ENCODE measurements at places on chromosomes 13 and 19.

DNA sequence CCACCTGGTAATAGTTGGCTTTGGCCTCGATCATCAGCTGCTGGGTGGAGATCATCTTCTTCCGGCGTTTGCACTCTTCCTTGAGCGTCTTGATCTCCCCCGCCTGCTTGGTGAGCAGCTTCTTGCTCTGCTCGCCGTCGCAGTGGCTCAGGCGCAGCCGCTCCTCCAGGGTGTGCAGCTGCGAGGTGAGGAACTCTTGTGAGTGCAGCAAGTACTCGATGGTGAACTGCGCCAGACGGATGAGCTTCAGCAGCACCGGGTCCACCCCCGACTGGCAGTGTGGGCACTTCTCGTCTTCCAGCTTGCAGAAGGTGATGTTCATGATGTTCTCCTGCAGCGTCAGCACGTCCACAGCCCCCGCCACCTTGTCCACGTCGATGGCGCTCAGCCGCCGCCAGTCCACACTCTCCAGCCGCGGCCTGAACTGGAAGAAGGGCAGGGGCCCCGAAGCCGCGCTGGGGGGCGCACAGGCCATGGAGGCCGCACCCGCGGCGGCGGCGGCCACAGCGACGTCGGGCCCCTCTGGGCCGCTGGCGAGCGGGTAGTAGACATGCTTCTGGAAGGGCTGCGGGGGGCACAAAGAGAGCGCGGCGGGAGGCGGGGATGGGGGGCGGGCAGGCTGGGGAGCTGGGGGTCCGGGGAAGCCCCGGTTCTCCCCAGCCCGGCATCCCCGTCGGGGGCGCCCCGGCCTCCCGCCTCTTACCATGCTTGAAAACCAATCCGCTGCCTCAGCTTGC, 3.0 kb downstream of the DZIP1 start:
- peak overlapping the region; percentile 41 for H3K4me3 ChIP-seq
- peaks cover 10% of the 10 kb centered on the region for H3K4me1 ChIP-seq
- no peaks in the 10 kb centered on the region for H3K36me3 ChIP-seq
- no peak for DNase-seq
- no peaks in the 10 kb centered on the region for H3K27me3 ChIP-seq

- no peak overlapping the region for H3K27ac ChIP-seq
- H3K36me3 ChIP-seq = no peaks in the 10 kb centered on the region
- H3K4me3 ChIP-seq = no peak overlapping the region
- H3K27me3 ChIP-seq = no peaks in the 10 kb centered on the region
- H3K4me1 ChIP-seq = no peaks in the 10 kb centered on the region
Observed at GRCh38 chr13:76481738-76482137, 404.5 kb downstream of the KCTD12 start.

- no peak overlapping the region for H3K4me3 ChIP-seq
- H3K4me1 ChIP-seq = no peaks in the 10 kb centered on the region
Observed at GRCh38 chr13:105952233-105952972, 583.1 kb downstream of the EFNB2 start.

- H3K4me1 ChIP-seq = no peaks in the 10 kb centered on the region
- H3K27ac ChIP-seq = no peak overlapping the region
- H3K27me3 ChIP-seq = no peaks in the 10 kb centered on the region
- no peak for DNase-seq
Observed at GRCh38 chr19:28424077-28424476, 788.9 kb downstream of the UQCRFS1 start.

DNA sequence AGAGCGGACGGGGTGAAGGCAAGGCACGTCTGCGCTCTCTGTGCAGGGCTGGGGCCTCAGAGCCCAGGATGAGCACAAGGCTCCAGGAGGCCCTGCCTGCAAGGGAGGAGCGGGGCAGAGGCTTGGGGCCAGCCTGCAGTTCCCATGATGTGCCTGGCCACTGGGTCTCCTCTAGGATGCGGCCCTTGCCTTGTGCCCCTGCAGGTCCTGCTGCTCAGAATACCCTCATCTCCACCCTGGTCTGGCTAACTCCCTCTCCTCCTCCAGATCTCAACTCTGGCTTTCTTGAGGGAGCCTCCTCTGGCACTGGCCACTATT, 27.8 kb downstream of the ELAVL1 start:
- no peak overlapping the region for H3K27ac ChIP-seq
- H3K27me3 ChIP-seq = no peaks in the 10 kb centered on the region
- peaks cover 16% of the 10 kb centered on the region for H3K4me1 ChIP-seq
- H3K36me3 ChIP-seq = peaks cover 34% of the 10 kb centered on the region

GRCh38 chr13:94129490-94129894, 350.0 kb downstream of the DCT start:
- no peaks in the 10 kb centered on the region for H3K27me3 ChIP-seq
- H3K4me3 ChIP-seq = no peak overlapping the region
- H3K36me3 ChIP-seq = no peaks in the 10 kb centered on the region
- no peaks in the 10 kb centered on the region for H3K4me1 ChIP-seq
- no peak for DNase-seq

GRCh38 chr19:33470686-33471085, 50.9 kb downstream of the PEPD start:
- H3K36me3 ChIP-seq = no peaks in the 10 kb centered on the region
- no peaks in the 10 kb centered on the region for H3K4me1 ChIP-seq

DNA sequence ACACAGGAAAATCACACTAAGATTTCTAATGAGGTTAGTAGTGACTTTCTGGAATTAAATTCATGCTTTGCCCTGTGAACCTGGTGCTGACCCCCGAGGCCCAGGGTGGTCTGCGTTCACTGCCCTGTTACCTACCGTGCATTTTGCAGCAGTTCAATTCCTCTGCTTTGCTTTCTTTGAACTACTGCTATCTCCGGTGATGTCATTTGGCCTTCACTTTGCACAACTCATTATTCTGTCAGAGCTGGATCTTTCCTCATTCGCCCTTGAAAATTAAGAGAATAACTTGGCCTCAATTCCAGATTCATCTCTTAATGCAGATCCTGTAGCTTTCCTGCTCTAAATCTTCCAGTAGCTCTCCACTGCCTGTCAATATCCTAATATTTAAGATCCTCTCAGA, 8.8 kb upstream of the LRRC63 start:
- H3K36me3 ChIP-seq = no peaks in the 10 kb centered on the region
- no peaks in the 10 kb centered on the region for H3K27me3 ChIP-seq
- no peak overlapping the region for H3K4me3 ChIP-seq
- peaks cover 4% of the 10 kb centered on the region for H3K4me1 ChIP-seq
- H3K27ac ChIP-seq = no peak overlapping the region

DNA sequence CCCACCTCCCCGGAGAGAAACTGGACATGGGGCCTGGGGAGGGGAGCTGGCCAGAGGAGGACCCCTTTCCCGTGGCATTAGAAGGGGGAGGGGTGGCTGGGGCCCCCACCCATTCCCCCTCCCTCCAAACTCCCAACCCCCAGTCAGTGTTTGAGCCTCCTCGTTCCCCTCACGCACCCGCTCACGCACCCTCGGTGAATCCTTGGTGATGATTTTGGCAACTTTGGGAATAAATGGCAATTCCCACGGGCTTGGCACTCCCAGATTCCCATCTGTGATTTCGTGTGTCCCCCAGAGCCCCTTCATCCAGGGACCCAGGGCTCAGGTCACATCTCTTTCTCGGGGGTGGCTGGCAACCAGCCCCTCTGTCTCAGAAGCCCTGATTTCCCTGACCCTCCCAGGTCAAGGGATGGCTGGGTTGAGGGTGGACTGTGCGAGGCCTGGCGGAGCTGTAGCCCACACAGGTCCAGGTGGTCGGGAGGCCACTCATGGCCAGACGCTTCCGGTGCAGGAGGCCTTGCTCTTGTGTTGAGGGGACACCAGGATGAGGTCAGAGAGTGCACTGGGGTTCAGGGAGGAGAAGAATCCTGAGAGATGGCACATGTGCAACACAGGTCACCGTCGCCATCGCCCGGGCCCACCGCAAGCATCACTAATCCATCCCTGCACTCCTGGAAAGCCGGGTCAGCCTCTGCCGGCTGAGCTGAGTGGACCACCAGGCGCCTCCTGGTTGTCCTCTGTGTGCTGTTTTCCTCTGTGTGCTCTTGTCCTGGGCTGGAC, 20.7 kb downstream of the EPN1 start:
- no peaks in the 10 kb centered on the region for H3K27me3 ChIP-seq
- H3K4me3 ChIP-seq = no peak overlapping the region
- H3K27ac ChIP-seq = no peak overlapping the region

GRCh38 chr19:37959665-37960114, 52.7 kb downstream of the SIPA1L3 start:
- no peaks in the 10 kb centered on the region for H3K27me3 ChIP-seq
- H3K4me1 ChIP-seq = peaks cover 4% of the 10 kb centered on the region
- no peak overlapping the region for H3K4me3 ChIP-seq
- no peak overlapping the region for H3K27ac ChIP-seq

DNA sequence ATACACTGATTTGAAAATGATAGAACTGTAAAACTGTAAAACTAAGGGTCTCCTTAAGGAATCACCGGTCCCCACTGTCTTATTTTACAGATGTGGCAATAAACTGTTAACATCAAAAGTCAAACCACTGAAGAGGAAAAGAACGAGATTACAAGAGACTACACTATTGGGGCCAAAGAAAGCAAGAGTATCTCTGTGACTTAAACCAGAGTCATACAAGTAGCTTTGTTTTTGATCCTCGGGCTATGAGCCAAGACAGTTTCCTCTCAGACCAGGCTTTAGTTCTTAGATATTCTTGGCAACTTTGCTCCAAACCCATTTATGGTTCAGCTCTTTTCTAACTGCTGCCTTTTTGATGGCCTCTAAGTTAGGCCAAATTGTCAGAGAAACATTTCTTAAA, 113.8 kb downstream of the TBC1D4 start:
- H3K27me3 ChIP-seq = no peaks in the 10 kb centered on the region
- no peak overlapping the region for H3K4me3 ChIP-seq
- peak overlapping the region; percentile 22 for H3K27ac ChIP-seq

DNA sequence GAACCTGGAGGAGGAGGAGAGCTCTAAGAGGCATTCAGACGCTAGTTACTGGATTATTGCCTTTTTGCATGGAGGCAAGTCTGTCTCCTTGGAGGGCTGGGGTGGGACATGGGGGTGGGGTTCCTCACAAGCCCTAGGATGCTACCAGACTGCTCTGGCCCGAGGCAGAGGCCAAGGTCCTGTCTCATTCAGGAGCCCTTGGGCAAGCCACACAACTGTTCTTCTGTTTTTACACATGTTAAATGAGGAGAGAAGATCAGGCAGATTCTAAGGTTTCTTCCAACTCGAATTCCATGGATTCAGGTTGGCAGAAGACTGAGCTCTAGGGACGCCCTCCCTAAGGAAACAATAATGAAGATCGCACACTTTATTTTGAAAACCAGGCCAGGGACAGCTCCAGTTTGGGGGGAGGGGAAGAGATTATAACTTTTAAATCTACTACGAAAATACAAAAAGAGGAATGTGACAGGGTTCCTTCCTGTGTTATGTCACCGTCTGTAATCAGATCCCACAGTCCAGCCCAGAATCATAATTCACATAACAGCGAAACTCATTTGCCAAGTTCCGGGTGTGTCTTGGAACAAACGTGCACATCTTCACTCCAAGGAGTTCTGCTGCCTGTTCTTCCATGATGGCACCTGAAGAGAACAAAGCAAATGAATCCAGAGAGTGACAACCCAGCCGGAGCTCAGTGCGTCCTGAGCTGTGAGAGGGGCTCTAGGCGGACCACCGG, 25.2 kb downstream of the IL17D start:
- no peaks in the 10 kb centered on the region for H3K27me3 ChIP-seq
- no peaks in the 10 kb centered on the region for H3K36me3 ChIP-seq
- DNase-seq = no peak
- H3K27ac ChIP-seq = no peak overlapping the region
- no peak overlapping the region for H3K4me3 ChIP-seq
- no peaks in the 10 kb centered on the region for H3K4me1 ChIP-seq

DNA sequence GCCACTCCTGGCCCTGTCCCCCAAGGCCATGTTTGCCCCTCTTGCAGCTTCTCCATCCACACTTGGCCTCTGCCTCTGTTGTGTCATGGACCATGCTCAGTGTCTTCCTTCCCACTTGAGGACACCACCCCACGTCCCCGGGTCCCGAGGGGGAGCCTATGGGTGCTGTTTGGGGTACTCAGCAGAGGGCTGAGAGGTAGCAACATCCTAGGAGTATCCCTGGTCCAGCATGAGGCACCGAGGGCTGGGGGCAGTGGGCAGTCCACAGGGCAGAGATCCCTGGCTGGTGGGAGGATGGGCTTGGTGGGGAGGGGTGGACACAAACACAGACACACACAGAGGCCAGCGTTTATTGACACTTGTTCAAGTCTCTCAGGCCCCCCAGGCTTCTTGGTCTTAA, 1.7 kb downstream of the COX7A1 start:
- H3K27ac ChIP-seq = peak overlapping the region; percentile 95
- H3K27me3 ChIP-seq = no peaks in the 10 kb centered on the region
- H3K4me3 ChIP-seq = no peak overlapping the region
- peaks cover 69% of the 10 kb centered on the region for H3K36me3 ChIP-seq
- no peak for DNase-seq

GRCh38 chr13:74570046-74570445, 435.8 kb upstream of the KLF12 start:
- no peaks in the 10 kb centered on the region for H3K36me3 ChIP-seq
- H3K27me3 ChIP-seq = no peaks in the 10 kb centered on the region
- DNase-seq = no peak
- no peaks in the 10 kb centered on the region for H3K4me1 ChIP-seq
- no peak overlapping the region for H3K27ac ChIP-seq

- H3K27ac ChIP-seq = no peak overlapping the region
- no peaks in the 10 kb centered on the region for H3K4me1 ChIP-seq
- DNase-seq = no peak
- H3K4me3 ChIP-seq = no peak overlapping the region
- H3K36me3 ChIP-seq = no peaks in the 10 kb centered on the region
Observed at GRCh38 chr19:33492090-33492489, 29.5 kb downstream of the PEPD start.

DNA sequence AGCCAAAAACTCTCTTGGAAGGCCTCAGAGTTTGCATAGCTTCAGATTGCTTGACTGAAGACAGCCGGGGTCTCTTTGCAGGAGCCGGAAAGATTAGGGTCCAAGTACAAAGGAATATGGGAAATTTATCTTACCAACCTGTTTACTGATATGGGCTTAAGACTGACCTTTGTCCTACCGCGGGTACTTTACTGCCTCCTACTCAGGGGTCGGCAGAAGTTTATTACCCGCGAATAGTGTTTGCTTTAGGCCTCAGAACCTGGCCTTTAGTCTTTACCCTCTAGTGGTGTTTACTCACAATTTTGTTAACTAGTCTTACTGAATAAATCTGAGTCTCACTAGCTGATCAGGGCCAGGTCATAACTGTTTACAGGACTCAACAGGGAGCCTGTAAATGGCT, 765.4 kb upstream of the SPRY2 start:
- DNase-seq = no peak
- H3K4me3 ChIP-seq = no peak overlapping the region
- H3K27ac ChIP-seq = no peak overlapping the region
- no peaks in the 10 kb centered on the region for H3K36me3 ChIP-seq

- H3K4me1 ChIP-seq = no peaks in the 10 kb centered on the region
- H3K4me3 ChIP-seq = no peak overlapping the region
- no peak for DNase-seq
- no peaks in the 10 kb centered on the region for H3K36me3 ChIP-seq
- H3K27me3 ChIP-seq = no peaks in the 10 kb centered on the region
Observed at GRCh38 chr13:52793515-52794061, 54.0 kb upstream of the CNMD start.
